ENCODE measurements at places on chromosomes 12 and 14. TPM values are rescaled to one million over a fixed set of nuclear protein-coding genes. Genes with fewer than 3 reads are reported as not detected.

The DIO3 gene
- not detected for total RNA-seq

The RIMBP2 gene
- not detected for total RNA-seq

The TIMELESS gene
- 47.3 TPM for total RNA-seq

The MYO1A gene
- total RNA-seq: 2.6 TPM

GRCh38 chr12:56476972-56477432 lies 8.6 kb downstream of the SPRYD4 start:
- H3K36me3 ChIP-seq: peaks cover 9% of the 10 kb centered on the region
- no peak overlapping the region for H3K4me3 ChIP-seq
- H3K4me1 ChIP-seq: peaks cover 12% of the 10 kb centered on the region
- H3K27ac ChIP-seq: no peak overlapping the region
- H3K27me3 ChIP-seq: no peaks in the 10 kb centered on the region

DNA sequence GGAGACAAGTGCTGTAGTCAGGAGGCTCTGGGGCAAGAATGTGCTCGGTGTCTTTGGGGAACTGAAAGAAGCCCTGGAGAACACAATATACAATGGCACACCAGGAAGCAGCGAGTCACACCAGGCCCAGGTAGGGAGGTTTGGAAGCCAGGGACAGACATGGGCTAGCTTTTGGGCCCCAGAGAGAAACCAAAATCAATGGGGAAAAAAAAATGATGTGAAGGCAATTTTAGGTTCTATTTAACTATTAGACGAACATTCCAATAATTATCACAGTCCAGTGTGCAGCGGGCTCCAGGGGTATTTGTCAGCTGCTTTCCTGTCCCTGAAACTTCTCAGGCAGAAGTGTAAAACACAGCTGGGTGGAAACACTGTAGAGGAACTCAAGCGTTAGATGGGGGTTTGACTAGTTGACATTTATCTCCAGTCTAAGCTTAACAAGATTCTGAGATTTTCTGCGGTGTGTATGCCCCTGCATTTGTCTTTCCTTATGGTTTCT lies 21.8 kb upstream of the EGLN3 start:
- DNase-seq: no peak
- H3K27ac ChIP-seq: no peak overlapping the region
- no peaks in the 10 kb centered on the region for H3K27me3 ChIP-seq
- H3K36me3 ChIP-seq: peaks cover 2% of the 10 kb centered on the region
- no peak overlapping the region for H3K4me3 ChIP-seq

GRCh38 chr12:81284137-81284536 lies 206.3 kb downstream of the ACSS3 start:
- no peak overlapping the region for H3K27ac ChIP-seq
- H3K4me1 ChIP-seq: no peaks in the 10 kb centered on the region
- no peaks in the 10 kb centered on the region for H3K36me3 ChIP-seq
- DNase-seq: no peak

All from activated CD4-positive, alpha-beta T cell treated with anti-CD3 and anti-CD28 coated beads for 36 hours (primary cell).